Esophagus squamous epithelium (tissue), 5 donors: ENCODE measurements at places on chromosomes 11 and 22.

DNA sequence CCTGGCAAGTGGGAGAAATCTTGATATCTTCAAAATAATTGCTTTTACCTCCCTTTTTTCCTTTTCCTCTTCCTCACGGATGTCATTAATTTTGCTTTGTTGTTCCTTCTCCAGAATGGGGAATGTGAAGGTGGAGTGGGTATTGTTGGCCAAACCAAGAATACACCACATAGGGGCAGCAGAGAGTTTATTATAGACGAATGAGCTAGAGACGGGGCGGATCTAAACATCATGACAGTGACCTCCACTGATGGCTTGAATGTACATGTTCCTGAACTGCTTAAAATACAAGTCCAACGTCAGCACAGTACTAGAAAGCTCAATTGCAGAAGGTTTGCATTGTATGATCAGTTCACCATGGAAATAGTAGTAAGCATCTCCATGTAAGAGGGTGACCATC, 122.3 kb upstream of the SNX19 start:
- peaks cover 6% of the 10 kb centered on the region for H3K4me1 ChIP-seq
- no peak overlapping the region for H3K4me3 ChIP-seq
- H3K36me3 ChIP-seq, result no peaks in the 10 kb centered on the region
- H3K27ac ChIP-seq, result no peak overlapping the region
- H3K27me3 ChIP-seq, result no peaks in the 10 kb centered on the region

DNA sequence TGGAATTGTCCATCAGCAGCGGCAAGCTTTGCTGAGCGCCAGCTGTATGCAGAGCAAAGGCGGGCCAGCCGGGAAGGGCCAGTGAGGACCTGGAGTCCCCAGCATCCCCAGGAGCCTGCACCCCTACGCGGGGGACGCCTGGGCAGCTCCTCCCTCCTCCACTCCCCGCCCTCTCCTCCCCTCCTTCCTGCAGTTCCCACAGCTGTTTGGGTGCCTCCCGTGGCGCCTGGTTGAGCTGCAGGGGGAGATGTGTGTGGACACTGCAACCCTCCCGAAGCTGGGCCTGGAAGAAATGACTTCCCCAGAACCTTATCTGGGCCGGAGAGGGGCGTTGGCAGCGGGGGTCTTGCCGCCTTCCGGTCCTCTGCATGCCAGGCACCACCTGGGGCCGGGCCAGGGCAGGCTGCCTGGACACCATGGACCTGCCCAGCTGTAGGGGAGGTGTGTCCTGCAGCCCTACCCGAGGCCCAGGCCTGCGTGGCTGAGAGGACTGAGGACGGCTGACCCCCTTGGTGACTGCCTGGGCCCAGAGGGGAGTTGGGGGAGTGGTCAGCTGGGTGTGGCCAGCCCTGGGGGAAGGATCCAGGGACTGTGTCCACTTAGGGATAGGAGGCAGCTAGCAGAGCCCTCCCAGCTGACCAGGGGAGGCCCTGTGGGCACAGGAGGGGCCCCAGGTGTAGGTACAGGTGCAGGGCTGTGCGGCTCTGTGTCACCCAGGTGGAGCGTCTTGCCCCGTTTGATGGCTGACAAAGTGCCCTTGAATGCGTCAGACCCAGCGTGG, 16.8 kb upstream of the MUC6 start:
- H3K27me3 ChIP-seq, result no peaks in the 10 kb centered on the region
- H3K36me3 ChIP-seq, result no peaks in the 10 kb centered on the region
- no peak overlapping the region for H3K27ac ChIP-seq
- H3K4me3 ChIP-seq, result no peak overlapping the region

DNA sequence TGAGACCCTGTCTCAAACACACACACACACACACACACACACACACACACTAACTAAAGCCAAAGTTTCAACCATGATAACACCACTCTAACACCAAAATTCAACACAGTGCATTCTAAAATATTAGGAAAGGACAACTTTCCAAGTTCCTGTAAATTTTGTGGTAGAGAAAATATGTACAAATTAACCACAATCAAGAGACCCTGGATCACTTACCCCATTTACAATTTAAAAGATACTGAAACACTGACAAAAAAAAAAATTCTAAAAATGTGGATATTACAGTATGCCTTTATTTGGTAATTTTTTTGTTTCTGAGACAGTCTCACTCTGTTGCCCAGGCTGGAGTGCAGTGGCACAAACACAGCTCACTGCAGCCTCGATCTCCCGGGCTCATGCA, 9.7 kb downstream of the MRTFA start:
- no peak overlapping the region for H3K27ac ChIP-seq
- no peak for DNase-seq
- no peaks in the 10 kb centered on the region for H3K36me3 ChIP-seq
- H3K4me3 ChIP-seq, result no peak overlapping the region
- peaks cover 23% of the 10 kb centered on the region for H3K4me1 ChIP-seq

DNA sequence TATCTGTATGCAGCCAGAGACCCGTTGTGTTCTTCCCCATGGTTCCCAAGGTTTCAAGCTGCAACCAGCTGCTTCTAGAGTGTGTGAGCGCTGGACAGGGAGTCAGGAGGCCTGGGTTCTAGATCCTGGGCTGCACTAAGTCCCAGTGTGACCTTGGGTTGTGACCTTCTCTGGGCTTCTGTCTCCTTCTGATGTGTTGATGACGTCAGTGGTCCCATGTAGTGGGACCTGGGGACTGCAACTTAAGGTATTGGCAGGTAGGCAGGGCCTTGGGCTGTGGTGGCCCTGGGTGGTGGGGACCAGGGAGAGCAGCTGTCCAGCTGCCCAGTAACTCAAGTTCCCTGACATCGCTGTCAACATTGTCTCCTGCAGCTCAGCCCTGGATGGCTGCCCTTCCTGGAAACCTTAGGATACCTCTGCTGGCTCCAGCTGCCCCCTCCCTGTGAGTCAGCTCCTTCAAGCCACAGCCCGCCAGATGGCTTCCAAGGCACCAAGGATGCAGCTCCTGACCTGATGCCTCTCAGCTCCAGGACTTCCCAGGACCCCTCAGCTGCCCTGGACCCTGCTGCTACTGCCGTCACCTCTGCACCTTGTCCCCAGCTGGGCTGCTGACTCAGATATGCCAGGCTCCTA, 1.3 kb upstream of the PVALB start:
- H3K4me3 ChIP-seq, result no peak overlapping the region
- H3K27me3 ChIP-seq, result peaks cover 10% of the 10 kb centered on the region
- H3K27ac ChIP-seq, result no peak overlapping the region
- peaks cover 5% of the 10 kb centered on the region for H3K4me1 ChIP-seq
- no peak for DNase-seq
